ENCODE measurements at places on chromosomes 1 and 21.

DNA sequence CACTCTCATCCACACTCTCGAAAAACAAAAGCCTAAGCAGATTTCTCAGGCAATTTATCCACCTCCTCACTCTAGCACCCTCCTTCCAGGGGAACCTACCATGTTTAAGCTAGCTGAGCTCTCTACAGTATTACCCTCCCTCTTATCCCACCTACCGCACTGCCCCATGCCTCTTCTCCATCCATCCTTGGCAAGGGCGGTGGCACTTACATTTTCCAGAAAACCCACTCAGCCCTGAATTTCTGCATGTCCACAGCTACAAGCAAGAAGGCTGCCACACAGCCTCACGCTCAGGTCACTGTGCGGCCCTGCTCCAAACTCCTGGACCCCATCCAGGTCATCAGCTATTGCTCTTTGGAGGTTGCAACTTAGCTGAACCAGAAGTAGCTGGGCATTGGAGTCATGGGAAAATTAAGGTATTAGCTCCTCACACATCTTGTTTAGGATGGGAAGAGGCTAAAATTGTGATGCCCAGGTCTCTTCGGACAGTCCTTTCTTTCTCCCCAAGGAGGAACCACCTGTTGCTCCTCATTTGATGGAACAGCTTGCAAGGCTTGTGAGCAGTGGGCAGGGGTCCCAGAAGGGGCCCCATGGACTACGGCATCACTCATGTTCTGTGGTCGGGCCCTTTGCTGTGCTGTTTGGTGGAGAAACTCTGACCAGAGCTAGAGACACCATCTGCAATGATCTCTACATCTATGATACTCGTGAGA is 1.1 kb downstream of the KLHDC9 start:
- no peak for DNase-seq

DNA sequence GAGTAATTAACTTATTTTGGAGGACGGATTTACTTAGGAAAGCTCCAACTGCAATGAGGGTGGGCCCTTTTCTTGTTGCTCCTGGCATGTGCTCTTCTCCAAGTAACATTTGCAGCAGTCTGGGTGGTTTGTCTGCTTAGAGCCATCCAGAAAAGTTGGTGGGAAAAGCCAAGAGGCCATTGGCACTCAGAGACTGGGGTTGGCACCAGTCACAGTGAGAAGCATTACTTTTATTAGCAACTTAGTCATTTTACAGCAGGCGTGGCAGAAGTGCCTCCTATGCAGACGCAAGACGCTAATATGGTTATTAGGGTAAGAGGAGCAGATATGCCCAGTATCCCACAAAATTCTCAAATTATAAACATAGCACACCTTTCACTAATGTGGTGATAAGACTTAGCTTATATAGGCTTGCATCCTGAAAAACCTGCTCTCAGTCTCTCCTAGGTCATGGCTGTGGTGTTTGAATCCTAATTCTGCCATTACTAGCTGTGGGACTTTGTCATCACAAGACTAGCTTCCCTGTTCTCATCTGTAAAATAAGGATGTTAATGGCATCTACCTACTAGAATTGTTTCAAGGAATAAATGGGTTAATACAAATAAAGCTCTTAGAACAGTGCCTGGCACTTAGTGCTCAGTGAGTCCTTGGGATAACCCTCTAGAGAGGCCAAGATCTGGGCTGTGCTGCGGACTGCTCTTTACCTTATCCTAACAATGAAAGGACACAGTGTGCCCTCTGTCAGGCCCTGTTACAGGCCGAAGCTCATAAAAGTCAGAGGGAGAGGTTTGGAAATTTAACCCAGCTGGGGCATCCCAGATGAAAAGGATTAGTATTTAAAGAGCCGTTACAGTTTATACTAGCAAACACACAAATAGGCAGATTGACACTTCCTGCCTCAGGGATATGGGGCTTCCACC is 154.6 kb downstream of the ROR1 start:
- DNase-seq: no peak

GRCh38 chr1:54833121-54833520 is 32.0 kb upstream of the TTC22 start:
- no peak for DNase-seq

DNA sequence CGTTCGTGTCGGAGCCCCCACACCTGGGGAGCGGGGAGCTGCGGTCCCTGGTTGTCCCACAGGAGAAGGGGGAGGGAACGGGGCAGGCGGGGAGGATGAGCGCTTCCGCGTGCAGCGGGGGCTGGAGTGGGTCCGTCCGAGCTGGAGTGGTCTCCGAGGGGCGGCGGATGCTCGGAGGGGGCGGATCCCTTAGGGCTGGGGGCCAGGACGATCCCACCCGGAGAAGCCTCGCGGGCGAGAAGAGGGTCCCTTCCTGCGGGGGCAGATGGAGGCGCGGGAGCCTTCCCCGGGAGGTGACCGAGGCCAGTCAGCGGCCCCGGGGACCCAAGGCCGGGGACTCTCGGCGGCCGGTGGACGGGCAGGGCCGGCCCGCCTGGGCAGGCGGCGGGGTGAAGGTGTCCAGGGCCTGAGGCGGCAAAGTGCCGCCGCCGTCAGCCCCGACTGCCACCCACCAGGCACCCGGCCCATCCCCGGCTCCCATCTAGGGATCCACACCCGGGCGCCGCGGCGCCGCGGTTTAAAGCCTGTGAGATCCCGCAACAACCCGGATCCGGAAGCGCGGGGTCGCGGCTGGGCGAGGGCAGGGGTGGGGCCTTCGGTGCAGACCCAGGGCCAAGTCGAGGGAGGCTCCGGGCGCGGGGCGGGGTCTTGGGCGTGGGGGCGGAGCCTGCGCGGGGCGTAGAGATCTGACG is 5.3 kb upstream of the CCDC27 start:
- peak; percentile 85 for DNase-seq

DNA sequence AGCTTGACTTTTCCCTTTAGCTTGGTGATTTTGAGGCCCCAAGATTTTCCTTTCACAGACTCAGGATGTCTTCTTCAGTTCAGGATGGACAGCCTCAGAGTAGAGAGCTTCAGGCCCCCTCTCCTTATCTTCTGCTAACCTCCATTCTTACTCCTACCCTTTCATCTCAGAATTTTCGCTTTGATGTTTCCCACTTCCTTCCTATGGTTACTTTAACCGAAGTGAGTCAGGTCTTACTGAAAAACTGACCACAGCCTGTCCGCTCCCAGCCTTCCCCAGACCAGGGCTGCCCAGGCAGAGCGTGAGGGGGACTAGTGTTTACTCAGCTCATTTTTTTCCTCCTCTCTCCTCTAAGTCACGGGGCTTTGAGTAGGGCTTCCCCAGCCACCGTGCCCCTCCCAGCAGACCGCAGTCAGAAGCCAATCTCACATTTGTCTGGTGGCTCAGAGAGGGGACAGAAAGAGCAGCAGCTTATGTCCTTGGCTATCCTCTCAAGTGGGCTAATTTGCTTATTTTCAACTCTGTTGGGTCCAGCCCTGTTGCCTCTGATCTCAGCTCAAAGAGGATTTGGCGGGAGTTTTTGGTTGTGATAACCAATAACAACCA is 4.2 kb upstream of the IL19 start:
- peak; percentile 51 for DNase-seq

DNA sequence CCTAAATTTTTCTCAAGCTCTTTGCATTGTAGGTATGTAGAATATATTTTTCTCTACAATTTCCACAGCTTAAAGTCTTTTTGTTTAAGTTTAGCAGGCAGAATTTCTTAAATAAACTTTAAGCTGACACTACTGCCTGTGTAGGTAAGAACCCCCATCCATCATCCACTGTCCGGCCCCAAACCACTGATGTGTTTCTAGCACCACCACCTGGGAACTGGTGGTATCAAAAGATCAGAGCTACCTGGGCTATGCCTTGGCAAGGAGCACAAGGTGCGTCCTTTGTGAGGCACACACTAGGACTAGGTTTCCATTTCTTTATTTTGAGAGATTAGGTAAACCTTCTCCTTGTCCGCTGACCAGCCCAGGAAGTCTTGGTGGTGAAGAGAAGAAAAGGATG is 10.5 kb upstream of the LELP1 start:
- DNase-seq: no peak

GRCh38 chr21:39184050-39184980 is 1.1 kb upstream of the PSMG1 start:
- DNase-seq: no peak

- DNase-seq: no peak
These were observed 66.3 kb downstream of the SPATA46 start for GRCh38 chr1:162310337-162310736.

- DNase-seq: no peak
These were observed 93.0 kb downstream of the CLIC6 start for GRCh38 chr21:34761758-34762330.

DNA sequence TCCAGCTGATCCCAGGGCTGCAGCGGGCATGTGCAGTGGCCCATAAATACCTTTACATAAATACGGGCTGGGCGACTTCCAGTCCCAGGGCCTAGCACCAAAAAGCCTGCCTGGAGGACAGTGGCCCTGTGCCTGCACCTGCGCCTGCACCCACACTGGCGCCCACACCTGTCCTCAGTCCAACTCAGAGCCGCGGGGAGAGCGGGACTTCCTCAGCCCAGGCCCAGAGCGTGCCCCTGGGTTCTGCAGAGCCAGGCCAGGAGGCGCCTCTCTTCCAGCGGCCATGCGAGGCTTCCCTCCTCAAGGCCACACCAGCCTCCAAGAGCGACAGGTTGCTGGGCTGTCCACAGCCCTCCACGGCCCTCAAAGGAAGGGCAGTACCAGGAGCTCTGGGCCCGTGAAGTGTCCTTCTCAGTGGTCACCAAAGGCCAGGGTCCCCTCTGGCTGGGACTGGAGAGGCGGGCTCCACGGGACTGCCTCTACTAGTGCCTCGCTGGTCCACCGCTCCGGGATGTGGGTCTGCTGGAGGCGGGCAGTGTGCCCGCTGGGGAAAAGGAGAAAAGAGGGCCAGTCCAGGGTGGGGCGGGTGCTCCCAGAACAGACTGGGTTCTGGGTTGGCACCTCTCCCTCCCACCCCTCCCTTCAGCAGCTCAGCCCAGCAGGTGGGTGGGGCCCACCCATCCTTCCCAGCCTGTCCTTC is 35.7 kb downstream of the ARHGEF16 start:
- DNase-seq: no peak

GRCh38 chr1:27542463-27543273 is 52.7 kb upstream of the WASF2 start:
- peak; percentile 47 for DNase-seq

DNA sequence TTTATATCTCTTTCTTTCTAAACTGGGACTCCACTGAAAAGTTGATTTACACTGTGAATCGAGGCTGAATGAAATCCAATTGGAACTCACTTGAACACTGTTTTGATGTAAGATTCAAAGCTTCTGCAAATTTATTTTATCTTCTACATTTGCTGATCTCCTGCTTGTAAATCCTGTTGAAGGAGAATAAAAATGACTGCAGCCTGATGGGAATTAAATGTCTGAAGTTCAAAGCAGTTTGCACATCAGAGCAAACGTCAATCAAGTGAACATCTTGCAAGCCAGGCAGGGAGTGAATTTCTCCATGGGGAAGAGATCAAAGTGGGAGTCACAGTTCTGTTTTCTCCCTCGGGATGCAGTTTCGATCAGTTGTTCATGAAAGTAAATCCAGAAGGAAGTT is 127.2 kb downstream of the CACHD1 start:
- no peak for DNase-seq

- no peak for DNase-seq
These were observed 1.8 kb downstream of the SUMO3 start for GRCh38 chr21:44815852-44816628.

GRCh38 chr1:97074771-97075170 is 353.2 kb downstream of the PTBP2 start:
- DNase-seq: no peak

DNA sequence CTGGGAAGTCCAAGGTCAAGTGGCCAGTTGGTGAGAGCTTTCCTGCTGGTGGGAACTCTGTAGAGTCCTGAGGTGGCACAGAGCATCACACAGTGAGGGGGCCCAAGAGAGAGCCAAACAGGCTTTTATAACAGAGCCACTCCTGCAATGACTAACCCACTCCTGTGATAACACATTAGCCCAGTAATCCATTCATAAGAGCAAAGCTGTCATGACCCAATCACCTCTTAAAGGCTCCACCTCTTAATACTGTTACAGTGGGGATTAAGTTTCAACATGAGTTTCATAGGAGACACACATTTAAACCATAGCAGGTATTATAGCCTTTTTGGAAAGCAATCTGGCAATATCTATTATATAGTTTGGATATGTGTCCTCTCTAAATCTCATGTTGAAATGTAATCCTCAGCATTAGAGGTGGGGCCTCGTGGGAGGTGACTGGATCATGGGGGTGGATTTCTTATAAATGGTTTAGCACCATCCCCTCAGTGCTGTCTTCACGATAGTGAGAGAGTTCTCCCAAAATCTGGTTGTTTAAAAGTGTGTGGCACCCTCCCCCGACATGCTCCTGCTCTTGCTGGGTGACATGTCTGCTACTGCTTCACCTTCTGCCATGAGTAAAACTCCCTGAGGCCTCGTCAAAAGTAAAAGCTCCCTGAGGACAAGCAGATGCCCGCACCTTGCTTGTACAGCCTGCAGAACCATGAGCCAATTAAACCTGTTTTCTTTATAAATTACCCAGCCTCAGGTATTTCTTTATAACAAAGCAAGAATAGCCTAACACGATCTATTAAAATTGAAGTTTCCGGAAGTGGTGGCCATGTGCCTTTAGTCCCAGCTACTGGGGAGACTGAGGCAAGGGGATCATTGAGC is 64.5 kb downstream of the CD58 start:
- no peak for DNase-seq

DNA sequence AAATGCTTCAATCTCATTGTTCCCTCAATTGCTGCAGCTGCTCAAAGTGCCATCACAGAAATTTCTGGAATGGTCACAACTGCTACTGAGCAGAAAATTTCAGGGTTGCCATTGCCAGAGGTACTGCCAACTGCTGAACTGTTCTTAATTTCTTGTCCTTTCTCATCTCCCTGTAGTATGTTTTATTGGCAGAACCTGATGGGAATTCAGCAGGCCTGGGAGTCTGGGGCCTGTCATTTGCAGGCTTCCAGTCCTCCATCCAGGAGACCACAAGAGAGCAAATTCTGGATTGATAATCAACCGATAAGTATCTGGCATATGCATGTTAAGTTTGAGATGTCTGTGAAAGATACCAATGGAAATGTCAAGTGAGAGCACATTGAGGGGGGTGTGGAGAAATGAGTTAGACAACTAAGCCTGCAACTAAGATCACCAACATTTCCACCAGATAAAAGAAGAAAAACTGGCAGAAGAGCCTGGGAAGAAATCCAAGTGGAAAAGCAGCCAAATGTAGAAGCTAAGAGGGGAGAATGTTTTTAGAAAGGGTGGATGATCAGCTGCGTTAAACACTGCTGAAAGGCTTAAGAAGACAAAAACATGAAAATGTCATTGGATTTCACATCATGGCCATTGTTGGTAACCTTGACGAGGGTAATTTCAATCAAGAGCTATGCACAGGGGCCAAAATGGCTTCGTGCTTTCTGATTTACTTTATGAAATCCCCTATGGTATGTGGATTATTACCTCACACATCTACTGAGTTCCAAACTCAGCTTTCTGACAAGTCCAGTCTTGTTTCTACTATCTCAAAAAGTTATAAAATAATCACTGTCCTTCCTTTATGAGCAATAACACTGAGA is 648.1 kb downstream of the PLPP3 start:
- DNase-seq: no peak

DNA sequence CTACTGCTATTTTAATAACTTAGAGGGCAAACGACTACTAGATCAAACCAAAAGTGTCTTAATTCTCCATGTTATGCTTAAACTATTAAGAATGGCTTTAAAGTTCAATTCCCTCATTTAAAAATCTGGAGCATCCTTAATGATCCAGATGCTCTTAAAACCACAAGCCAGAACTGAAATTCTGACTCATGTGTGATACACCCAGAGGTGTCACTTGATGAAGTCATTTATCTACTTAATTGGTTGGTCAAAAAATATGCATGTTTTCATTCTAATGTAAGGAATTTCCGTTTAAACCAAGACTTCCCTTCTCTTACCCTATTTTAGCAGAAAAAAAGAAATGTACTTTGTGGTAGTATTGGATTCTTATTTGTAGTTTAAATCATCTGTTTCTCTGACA is 1261.2 kb upstream of the B3GALT2 start:
- no peak for DNase-seq

All from HTR-8/SVneo (cell line).